Common myeloid progenitor, CD34-positive (primary cell): ENCODE measurements at places on chromosomes 7 and 10.
A peak's percentile ranks its signal among the peaks of the same experiment; 100 is the strongest.

DNA sequence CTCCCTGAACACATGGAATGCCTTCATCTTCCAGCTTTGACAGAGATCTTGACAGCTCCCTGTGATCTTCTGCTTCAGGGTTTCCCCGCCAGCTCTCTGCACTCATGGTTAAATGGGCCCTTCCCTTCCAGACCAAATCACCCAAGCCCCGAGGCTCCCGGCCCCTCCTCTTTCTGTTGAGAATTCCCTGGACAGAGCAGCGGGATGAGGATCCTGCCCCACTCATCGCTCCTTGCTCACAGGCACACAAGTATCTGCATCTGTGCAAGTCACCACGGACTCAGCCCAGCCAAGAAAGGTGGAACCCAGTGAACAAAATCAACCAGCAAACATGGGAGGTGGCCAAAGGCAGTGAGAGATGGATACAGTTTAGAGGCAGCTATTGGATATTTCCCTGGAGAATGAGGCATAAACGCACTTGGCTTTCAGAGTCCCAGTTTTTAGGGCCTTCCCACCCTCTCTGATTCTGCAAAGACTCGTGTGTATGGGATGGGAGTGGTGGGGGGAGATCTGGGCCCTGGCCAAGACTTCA, 37.7 kb upstream of the CXCL12 start:
- no peak for DNase-seq

- no peak for DNase-seq
These were observed 39.8 kb downstream of the THSD7A start for GRCh38 chr7:11792166-11792565.

DNA sequence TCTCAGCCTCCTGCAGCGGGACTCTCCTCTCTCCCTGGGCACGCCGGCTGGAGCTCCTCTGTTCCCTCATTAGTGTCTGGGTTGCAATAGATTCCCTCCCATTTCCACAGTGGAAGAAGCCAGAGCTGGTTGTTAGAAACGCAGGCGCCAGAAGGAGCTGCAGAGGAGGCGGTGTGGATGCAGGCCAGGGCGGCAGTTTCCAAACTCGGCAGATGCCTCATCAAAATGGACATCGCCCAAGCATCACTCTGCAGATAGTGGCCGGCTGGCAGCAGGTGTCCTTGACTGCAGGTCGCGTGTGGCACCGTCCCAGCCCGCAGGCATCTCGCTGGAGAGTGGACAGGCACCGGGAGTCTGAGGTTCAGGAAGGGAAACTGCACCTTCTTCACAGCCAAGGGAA, 201.8 kb downstream of the TCERG1L start:
- no peak for DNase-seq

GRCh38 chr10:127118034-127118433, 78.4 kb downstream of the INSYN2A start:
- peak; percentile 36 for DNase-seq

- no peak for DNase-seq
These were observed 7.4 kb downstream of the ADCYAP1R1 start for GRCh38 chr7:31059551-31059950.

- no peak for DNase-seq
These were observed 77.1 kb upstream of the TRIL start for GRCh38 chr7:29035044-29035740.

- no peak for DNase-seq
These were observed 40.0 kb downstream of the CUX1 start for GRCh38 chr7:101857358-101857811.

- peak; percentile 79 for DNase-seq
These were observed 33.1 kb downstream of the SMC3 start for GRCh38 chr10:110600487-110601101.

GRCh38 chr10:89773081-89773480, 71.7 kb downstream of the KIF20B start:
- no peak for DNase-seq

GRCh38 chr10:34494012-34494411, 321.1 kb downstream of the PARD3 start:
- DNase-seq, result no peak

DNA sequence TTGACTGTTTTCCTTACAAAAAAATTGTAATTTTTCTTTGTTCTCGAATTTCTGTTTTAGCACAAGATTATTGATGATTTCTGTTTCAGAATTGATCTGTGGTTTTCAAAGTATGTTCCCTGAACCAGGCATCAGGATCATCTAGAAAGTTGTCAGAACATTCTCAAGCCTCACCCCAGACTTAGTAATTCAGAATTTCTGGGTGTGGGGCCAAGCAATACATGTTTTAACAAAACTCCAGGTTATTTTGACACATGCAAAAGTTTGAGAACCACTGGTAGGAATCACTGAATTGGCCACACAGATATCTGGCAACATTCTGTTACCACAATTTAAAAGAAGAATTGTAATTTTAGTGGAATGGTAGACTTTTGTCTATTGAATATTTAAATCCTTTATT, 1173.9 kb upstream of the LRRTM3 start:
- no peak for DNase-seq

DNA sequence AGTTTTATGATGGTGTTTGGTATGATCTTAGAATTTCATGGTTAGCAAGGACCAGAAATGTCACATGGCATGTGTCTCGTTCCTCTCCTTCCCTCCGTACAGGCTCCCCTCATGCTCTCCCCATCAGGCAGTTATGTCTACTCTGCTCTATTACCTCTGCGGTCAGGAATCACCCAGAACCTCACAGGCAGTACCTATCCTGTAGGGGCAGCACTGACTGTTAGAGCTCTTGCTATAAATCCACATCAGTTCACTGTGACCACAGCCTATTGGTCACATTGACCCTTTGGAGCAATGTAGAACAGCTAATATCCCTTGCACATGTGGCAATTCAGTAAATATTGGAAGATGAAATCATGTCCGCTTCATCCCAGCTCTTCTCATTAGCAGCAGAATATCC, 151.8 kb downstream of the WNT2 start:
- no peak for DNase-seq

- DNase-seq, result no peak
These were observed 15.5 kb downstream of the AOAH start for GRCh38 chr7:36708767-36709166.

GRCh38 chr7:90603346-90603745, 7.2 kb downstream of the CDK14 start:
- DNase-seq, result no peak

DNA sequence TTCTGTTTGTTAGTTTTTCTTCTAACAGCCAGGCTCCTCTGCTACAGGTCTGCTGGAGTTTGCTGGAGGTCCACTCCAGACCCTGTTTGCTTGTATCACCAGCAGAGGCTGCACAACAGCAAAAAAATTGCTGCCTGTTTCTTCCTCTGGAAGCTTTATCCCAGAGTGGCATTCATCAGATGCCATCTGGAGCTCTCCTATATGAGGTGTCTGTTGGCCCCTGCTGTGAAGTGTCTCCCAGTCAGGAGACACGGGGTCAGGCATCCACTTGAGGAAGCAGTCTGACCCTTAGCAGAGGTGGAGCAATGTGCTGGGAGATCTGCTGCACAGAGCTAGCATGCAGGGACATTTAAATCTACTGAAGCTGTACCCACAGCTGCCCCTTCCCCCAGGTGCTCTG, 26.7 kb upstream of the CROT start:
- no peak for DNase-seq

GRCh38 chr7:16265863-16266458, 155.4 kb downstream of the CRPPA start:
- DNase-seq, result no peak

- no peak for DNase-seq
These were observed 201.5 kb downstream of the LRMDA start for GRCh38 chr10:75632805-75633462.

DNA sequence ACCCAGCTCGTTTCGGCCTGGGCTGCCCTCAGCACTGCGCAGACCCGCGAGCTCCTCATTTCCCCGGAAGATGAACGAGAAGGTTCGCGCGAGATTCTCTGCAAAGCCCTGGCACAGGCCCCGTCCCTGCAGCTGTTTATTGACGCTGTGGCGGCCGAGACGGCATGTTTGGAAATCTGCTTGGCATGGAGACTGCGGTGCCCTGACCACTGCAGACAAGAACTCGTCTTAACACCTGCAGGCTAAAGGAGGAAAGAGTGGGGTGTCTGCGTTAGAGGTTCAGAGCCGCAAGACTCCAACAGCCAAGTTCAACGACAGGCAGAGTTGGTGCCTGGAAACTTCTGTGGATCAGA, 125.6 kb downstream of the DNAJB6 start:
- no peak for DNase-seq

GRCh38 chr10:130064783-130065182, 45.8 kb downstream of the C10orf143 start:
- no peak for DNase-seq

DNA sequence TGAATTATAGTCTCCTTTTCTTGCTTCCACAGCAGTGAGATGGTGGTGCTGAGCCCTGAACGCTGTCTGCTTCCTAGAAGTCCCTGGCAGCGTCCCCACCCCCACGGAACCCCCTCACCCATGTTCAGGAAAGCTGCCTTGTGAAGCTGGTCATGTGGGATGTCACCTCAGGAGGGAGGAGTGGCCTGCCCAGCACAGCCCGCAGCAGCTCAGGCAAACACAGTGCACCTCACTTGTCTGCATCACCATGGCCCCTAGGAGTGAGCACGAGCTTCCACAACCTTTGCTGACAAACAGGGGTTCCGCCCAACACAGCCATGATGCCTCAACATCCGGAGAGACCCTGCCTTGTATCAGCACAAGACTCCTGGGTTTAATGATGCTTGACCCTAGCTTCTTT, 508.9 kb downstream of the RPS24 start:
- DNase-seq, result no peak

DNA sequence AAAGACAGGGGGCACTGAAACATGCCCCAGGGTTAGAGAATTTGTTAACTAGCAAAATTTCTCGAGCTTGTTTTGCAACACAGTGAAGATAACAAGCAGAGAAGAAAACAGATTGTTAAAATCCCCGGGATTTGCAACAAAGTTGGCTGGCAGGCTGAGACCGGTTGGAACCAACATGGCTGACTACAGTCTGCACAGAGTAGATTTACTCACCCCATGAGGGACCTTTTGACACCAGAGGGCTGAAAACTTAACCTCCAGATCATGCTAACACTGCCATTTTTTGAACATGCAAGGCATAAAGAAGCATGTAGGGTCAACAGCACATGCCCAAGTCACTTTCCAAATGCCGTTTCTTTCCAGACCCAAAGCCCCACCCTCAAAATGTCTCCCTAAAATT, 95.2 kb upstream of the TMEM26 start:
- DNase-seq, result no peak

DNA sequence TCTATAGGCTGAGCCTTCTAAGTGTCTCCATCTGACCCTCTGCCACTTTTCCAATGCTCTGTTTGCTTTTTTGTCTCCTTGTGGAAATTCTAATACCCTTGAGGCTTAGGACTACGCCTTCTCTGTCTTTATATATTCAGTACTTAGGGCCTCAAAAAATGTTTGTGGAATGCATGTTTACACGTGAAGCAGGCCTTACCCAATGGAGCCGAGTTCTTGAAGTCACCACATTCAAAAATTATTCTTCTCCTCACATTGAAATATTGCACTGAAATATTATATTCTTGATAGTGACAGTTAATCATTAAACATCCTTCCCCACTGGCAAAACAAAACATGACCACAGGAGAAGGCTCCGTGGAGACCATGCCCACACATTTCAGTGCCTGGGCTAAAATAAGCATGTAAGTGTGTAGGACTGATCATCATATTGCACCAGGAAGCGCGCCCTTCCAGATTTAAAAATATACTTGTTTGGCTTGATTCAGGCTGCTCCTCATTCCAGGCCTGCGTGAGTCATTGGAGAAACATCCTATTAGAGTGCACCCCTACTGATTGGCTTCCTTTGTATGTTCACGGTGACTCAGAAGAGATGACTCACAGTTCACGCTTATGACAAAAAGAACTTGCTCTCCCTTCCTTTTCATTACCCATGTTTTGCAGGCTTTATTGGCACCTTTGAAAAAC, 307.4 kb upstream of the AOAH start:
- peak; percentile 66 for DNase-seq

- no peak for DNase-seq
These were observed 67.7 kb downstream of the BRAF start for GRCh38 chr7:140857048-140857447.

DNA sequence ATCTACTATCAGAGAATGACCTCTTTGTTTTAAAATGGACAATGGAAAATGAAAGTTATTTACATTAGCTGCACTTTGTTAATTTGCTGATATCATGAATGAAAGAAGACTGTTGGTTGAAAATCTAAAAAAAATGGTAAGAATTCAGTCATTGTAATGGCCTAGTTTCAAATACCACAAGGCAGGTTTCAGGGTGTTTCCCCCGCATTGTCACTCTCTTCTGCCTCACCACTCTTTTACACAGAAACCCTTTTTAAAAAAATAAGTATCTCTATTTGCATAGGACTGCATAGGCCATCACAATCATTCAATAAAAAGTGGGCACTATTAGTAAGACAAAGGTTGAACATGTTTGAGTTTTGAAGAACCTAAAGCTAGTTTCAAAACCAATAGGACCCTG, 737.1 kb downstream of the INHBA start:
- no peak for DNase-seq

- DNase-seq, result peak; percentile 65
These were observed 108.7 kb downstream of the NRBF2 start for GRCh38 chr10:63241841-63242281.

DNA sequence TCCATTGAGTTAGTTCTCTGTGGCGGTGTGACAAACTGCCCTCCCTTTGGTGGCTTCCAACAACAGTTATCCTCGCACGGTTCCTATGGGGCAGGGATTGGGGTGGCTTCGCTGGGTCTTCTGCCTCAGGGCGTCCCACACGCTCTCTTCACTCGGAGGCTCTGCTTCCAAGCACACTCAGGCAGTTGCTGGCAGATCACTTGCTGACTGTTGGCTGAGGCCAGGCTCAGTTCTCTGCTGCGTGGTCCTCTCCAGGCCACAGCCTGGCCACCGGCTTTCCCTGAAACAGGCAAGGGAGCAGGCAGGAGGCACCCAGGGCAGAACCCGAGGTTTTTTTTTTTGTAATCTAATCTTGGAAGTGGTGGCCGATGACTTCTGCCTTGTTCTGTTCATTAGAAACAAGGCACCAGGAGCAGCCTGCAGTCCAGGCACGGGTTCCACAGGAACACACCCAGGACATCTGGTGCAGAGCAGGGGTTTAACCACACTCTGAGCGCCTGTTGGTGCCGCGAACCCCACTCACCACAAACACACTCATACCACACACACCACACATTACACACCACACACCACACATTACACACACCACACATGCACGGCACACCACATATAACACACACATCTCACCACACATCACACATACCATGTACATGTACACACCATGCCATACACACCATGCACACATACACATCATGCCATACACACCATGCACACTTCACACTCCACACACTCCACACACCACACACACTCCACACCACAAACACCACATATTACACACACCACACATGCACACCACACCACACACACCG, 112.2 kb downstream of the PTPN20 start:
- DNase-seq, result peak; percentile 68

GRCh38 chr7:102313997-102314780, 27.5 kb downstream of the SH2B2 start:
- DNase-seq, result no peak

DNA sequence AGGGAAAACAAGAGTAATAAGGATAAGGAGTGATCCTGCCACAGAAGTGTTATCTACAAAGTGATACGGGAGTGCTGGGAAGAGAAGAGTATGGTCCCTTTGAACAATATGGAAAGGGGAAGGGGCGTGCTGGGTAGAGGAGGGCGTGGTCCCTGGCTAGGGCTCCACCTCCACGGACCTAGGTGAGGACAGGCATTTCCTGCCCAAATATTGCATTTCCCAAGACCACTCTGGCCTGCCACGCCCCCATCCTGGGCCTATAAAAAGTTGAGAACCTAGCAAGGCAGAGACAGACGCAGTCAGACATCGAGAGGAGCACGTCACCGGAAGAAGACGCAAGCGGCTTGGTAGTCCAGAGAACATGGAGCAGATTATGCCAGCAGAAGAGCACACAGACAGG, 22.8 kb downstream of the VSTM4 start:
- no peak for DNase-seq
